Large intestine (tissue), 12 donors: ENCODE measurements at places on chromosomes 5 and 9.
A peak's percentile ranks its signal among the peaks of the same experiment; 100 is the strongest.

DNA sequence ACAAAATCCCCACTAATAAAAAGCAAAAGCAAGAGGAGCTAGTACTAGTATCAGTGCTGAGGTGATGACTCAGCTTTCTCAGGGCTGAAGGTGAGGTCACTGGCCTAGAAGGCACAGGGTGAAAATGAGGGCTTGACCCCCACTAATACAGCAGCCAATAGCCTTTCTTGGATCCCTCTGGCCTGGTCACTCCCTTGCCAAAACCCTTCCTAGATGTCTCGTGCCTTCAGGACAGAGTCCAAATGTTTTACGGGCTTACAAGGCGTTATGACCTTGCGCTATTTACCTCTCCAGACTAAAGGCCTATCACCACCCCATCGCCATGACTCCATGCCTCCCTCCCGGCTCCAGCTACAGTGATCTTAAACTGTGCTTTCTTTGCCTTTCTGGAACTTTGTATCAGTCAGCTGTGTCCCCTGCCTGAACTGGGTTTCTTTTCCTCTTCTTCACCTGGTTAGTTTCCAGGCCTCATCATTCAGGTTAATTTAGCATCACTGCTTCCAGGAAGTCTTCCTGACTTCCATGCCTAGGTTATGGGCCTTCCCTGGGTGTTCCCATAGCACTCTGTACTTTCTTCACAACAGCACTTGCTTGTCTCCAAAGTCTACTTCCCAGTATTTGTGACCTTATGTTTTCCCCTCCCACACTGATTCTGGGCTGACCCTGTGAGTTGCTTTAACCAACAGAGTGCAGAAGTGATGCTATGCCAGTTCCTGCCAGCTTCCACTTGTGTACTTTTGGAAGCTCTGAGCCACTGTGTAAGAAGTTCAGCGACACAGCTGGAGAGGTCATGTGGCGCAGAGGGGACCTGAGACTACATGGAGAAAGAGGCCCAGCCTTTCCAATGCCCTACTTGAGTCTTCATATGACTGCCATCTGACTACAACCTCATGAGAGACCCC lies 4.2 kb upstream of the DELE1 start:
- peak; percentile 82 for DNase-seq

DNA sequence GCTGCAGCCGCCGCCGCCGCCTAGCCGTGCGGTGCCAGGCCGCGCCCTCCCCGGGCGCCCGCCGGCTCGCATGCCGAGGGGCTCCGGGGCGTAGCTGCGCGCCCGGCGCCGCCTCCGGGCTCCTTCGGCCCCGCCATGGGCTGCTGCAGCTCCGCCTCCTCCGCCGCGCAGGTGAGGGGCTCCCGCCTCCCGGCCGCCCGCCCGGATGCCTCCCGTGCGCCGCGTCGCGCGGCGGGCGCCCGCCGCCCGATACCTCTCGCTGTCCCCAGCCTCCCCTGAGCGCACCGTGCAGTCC lies 230 bp downstream of the SLC44A1 start:
- DNase-seq: peak; percentile 51

- DNase-seq: no peak
These were observed 23.9 kb upstream of the SH3PXD2B start for GRCh38 chr5:172478256-172478655.

DNA sequence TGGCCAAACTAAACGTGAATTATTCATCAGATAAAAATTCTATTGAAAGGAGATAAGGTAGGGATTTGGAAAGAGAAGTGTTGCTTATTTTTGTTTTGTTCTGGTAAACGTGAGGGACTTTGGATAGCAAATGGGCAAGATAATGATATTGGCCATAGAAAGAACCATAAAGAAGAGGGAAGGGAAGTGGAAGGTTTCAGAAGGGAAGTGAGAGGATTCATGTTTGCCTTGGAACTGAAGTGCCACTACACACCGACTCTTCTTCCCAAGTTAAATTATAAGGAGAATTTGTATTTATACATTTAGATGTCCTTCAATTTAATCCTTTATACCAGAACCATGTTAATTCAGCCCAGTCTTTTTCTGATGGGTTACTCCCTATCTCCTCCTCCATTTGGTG lies 42.1 kb upstream of the TAF11L2 start:
- DNase-seq: no peak

DNA sequence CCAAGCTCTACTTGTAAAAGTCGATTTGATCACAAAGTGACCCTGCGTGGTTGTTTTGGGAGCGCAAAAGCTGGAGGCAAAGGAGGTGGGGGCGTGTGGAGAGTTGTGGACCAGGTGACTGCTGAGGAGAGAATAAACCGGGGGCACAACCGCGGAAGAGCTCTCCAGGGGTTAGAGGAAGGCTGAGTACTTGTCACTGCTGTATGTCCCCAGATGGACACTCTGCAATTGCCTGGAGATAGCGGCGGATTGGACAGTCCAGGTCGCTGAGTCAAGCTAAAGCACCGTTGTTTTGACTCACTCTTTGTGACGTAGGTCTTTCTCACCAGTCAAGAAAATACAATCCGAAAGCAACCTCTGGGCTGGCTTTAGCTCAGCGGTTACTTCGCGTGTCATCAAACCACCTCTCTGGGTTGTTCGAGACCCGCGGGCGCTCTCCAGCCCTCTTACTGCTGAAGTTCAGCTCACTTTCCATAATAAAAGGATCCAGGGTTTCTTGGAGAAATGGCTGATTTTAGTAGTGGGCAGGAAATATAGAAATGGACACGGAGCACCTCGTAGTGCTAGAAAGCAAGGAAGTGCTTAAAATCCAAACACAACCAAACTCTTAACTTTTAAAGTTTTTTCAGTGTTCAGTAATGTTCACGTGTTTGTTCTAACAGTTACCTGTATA lies 25.7 kb downstream of the ZMAT2 start:
- DNase-seq: peak; percentile 51

DNA sequence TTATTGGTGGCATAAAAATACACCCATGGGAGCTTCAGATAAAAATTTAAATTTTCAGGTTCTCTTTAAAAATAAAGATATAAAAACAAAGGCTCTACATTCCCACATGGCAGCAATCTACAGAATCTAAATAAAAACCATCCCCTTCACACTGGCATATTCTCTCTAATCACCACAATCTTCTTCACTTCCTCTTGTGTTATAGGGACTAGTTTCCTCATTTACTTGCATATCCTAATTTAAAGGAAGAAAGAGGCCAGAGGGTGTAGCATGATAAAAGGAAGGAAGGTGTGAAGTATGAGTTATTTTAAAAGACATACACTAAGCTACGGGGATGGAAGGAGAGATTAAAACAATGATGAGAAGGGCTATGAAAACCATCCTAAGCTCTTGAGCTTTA lies 390.5 kb downstream of the ZNF608 start:
- DNase-seq: no peak

DNA sequence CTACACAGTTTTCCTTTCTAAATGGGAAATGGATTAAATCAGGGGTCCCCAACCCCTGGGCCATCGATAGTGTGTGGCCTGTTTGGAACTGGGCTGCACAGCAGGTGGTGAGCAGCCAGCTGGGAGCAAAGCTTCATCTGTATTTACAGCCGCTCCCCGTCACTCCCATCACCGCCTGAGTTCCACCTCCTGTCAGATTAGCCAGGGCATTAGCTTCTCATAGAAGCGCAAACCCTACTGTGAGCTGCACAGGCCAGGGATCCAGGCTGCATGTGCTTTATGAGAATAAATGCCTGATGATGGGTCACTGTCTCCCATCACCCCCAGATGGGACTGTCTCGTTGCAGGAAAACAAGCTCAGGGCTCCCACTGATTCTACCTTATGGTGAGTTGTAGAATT lies 41.2 kb upstream of the FLT4 start:
- DNase-seq: no peak

DNA sequence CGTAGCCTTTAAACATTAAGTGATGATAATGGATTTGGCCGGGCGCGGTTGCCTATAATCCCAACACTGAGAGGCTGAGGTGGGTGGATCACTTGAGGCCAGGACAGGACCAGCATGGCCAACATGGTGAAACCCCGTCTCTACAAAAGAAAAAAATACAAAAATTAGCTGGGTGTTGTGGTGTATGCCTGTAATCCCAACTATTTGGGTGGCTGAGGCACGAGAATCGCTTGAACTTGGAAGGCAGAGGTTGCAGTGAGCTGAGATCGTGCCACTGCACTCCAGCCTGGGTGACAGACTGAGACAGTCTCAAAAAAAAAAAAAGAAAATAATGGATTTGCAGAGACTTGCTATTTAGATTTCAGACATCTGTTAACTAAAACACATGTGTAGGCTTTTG lies 9.2 kb upstream of the MATR3 start:
- DNase-seq: no peak

DNA sequence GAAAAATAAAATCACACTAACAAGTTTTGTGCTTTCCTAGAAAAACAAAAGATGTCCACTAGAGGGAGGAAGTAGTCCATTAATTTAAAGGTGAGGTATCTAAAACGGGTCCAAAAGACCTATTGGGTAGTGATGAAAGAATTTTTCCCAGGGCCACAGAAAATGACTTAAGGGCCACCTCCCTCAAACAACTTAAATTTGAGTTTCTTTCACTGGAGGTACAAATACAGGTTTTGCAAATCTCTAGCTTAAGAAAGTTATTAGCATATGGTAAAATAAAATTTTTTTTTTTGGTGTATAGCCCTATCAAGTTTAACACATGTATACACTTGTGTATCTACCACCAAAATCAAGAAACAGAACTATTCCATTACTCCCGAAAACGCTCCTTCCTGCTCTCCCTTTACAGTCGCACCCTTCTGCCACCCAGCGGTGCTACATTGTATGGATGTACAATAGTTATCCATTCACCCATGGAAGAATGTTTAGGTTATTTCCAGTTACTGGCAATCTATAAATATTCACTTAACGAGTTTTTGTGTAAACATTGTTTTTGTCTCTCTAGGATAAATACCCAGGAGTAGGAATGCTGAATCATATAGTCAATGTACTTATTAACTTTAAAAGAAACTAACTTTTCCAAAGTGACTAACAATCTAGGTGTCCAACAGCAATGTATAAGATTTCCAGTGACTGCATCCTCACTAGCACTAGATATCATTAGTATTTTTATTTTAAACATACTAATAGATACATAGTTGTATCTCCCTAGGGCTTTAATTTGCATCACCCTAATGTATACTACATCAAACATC lies 21.9 kb downstream of the DEPDC1B start:
- no peak for DNase-seq

DNA sequence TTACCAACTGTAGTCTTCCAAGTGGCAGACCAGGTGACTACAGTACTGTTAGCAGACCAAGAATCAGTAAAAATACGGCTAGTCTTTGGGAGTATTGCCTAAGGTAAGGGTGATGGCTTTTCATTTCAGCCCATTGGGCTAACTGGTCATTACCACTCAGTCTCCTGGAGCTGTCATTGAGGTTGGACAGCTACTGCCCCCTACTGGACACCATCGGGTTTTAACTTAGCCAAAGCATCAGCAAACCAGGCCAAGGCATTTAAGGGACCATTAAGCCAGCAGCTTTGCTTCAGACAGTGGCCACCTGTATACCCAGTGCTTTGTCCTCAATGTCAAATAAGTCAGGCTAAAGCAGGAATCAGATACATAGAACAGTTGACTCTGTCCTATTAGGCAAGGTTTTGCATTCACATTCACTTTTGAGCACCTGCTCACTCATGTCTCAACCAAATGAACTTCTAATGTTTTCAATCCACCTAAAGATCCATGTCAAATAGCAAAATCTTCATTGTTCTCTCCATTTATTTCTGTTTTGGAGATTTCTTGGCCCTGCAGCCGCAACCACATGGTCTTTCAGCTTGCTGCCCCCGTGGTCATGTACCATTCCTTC lies 117.2 kb downstream of the INVS start:
- no peak for DNase-seq

DNA sequence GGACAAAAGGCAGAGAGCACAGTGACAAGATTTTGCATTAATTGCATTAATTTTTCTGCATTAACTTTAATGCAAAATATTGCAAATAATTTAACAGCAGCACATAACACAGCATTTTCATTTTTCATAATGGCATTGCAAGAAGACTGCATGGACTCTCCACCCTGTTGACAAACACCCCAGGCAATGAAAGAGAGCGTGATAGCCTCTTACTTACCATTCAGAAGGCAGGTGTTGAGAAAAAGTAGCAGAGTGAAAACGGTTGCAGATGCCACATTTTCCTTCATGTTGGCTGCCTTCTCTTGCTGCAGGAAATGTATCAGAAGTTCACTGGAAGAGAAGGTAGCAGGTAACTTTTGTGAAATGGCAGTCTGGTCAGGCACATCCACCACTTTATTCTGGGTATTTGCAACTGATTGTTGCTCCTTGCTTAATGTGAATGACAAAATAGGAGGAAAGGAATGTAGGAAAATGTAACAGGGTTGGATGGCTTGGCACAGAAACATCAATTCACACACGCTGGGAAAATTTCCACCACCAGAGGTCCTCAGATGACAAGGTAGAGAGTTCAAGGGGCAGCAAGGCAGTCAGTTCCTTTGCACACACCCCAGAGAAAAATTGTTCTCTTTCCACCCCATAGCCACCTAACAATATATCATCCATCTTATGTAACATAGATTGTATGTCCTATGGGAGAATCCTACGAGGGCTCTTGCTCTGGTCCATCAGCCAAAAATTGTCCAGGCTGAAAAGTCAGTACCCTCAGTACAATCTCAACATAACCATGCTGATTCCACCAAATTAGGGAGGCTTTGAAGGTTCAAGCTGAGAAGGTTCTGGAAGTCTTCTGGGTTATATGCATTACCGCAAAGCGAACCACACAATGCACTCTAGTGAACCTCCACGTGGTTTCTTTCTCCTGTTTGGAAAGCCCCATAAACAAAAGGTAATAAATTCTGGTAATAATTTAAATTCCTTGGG lies 41.9 kb upstream of the AGXT2 start:
- peak; percentile 43 for DNase-seq

- DNase-seq: no peak
These were observed 57.1 kb upstream of the IZUMO3 start for GRCh38 chr9:24602693-24603352.

GRCh38 chr9:132350861-132351315 lies 3.9 kb downstream of the SETX start:
- peak; percentile 44 for DNase-seq

- DNase-seq: no peak
These were observed 116.5 kb downstream of the SLC1A3 start for GRCh38 chr5:36722900-36723299.

GRCh38 chr9:11506980-11507379 lies 894.2 kb upstream of the PTPRD start:
- no peak for DNase-seq

DNA sequence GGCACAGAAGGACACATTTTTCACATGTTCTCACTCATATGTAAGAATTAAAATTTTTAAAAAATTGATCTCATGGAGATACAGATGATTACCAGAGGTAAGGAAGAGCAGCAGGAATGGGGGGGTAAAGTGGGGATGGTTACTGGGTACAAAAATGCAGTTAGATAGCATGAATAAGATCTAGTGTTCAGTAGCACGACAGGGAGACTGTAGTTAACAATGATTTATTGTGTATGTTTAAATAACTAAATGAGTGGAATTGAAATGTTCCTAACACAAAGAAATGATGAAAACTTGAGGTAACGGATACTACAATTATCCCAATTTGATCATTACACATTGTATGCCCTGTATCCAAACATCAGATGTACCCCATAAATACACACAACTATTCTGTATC lies 15.2 kb upstream of the TGFBI start:
- DNase-seq: no peak
